ENCODE measurements at places on chromosomes 5 and 9.

DNA sequence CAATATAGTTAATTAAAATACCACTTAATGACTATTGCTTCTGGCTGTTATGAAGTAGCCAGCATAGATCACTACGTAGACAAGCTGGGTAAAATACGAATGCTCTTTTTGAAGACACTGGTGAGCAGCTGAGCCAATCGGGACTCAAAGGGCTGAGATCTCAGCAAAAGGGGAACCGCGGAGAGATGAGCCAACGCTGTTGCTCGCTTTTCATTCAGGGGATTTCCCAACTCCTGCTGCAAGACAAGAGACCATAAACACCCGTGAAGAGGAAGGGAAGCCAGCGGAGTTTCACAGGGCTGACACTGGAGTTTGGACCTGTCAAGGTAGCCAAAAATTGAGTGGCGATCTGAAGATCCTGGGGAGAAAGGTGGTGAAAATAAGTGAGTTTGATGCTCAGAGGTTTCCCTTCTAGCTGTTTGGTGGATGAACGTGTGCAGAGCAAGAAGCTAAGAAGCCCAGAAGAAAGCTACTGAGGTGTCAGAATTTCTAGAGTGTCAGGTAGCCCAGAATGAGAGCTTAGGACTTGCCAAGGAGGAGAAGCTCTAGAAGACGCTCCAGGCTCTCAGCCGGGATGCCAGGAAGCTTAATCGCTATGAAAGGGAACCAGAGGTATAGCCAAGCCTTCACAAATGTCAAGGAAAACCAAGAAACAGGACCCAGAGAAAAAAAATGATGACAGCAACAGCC lies 79.6 kb upstream of the RNU6ATAC start:
- no peak overlapping the region for H3K4me3 ChIP-seq
- peaks cover 9% of the 10 kb centered on the region for H3K27me3 ChIP-seq
- H3K36me3 ChIP-seq, result no peaks in the 10 kb centered on the region
- no peaks in the 10 kb centered on the region for H3K4me1 ChIP-seq
- no peak overlapping the region for H3K27ac ChIP-seq
- no peak for DNase-seq

DNA sequence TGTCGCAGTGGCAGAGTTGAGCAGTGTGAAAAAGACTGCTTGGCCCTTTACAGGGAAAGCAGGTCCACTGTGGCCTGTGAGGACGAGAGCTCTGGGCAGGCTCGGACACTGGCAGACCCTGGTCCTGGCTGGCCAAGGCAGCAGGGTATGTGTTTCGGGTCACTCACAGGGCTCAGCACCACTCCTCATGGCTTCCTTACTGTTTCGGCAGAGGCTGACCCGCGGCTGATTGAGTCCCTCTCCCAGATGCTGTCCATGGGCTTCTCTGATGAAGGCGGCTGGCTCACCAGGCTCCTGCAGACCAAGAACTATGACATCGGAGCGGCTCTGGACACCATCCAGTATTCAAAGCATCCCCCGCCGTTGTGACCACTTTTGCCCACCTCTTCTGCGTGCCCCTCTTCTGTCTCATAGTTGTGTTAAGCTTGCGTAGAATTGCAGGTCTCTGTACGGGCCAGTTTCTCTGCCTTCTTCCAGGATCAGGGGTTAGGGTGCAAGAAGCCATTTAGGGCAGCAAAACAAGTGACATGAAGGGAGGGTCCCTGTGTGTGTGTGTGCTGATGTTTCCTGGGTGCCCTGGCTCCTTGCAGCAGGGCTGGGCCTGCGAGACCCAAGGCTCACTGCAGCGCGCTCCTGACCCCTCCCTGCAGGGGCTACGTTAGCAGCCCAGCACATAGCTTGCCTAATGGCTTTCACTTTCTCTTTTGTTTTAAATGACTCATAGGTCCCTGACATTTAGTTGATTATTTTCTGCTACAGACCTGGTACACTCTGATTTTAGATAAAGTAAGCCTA lies 15.7 kb downstream of the SQSTM1 start:
- H3K27me3 ChIP-seq, result no peaks in the 10 kb centered on the region
- H3K4me3 ChIP-seq, result no peak overlapping the region
- peak overlapping the region; percentile 29 for H3K27ac ChIP-seq
- H3K4me1 ChIP-seq, result peaks cover 9% of the 10 kb centered on the region

DNA sequence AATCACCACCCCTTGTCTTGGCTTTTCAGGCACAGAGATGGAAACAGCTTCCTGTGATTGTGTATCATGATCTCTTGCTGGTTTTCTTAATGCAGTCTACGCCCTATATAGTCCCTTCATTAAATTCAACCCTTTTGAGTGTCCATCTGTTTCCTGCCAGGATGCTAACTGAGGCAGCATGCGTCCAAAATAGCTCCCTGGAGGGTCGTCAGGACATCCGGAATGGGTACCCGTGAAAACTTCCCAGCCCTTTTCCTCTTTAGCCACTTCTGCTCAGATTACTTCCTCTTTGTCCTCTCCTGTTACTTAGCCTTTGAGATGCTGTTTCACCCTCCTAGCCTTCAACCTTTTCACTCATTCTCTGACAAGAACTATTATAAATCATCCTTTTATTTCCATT lies 79.8 kb upstream of the KLF9 start:
- H3K4me1 ChIP-seq, result no peaks in the 10 kb centered on the region
- H3K4me3 ChIP-seq, result no peak overlapping the region
- peak overlapping the region; percentile 46 for H3K27ac ChIP-seq
- no peak for DNase-seq

- H3K4me1 ChIP-seq, result no peaks in the 10 kb centered on the region
- no peaks in the 10 kb centered on the region for H3K27me3 ChIP-seq
- peak overlapping the region; percentile 63 for H3K4me3 ChIP-seq
Observed at GRCh38 chr9:130445268-130445983, 665 bp downstream of the ASS1 start.

All from sigmoid colon (tissue), 7 donors.